RPMI7951 (cell line): ENCODE measurements at places on chromosomes 5 and 9. TPM values are rescaled to one million over a fixed set of nuclear protein-coding genes. Genes with fewer than 3 reads are reported as not detected.

The ANKRD18B gene
- total RNA-seq, result not detected in 2 replicates

The GRXCR2 gene
- total RNA-seq, result not detected in 2 replicates

The TXNDC8 gene
- not detected in 2 replicates for total RNA-seq

The LCN15 gene
- total RNA-seq, result not detected in 2 replicates

The SHB gene
- total RNA-seq, result 10.0 and 10.7 TPM in 2 replicates

The NKD2 gene
- 24.6 and 27.2 TPM in 2 replicates for total RNA-seq

The CDKN2B gene
- 8.3 and 9.5 TPM in 2 replicates for total RNA-seq

The LCN2 gene
- not detected in 2 replicates for total RNA-seq

The DBH gene
- not detected in 2 replicates for total RNA-seq
